ENCODE measurements at places on chromosomes 16 and 17.

- no peak for DNase-seq
Measured at GRCh38 chr17:21345236-21345635, 30.9 kb upstream of the KCNJ12 start.

DNA sequence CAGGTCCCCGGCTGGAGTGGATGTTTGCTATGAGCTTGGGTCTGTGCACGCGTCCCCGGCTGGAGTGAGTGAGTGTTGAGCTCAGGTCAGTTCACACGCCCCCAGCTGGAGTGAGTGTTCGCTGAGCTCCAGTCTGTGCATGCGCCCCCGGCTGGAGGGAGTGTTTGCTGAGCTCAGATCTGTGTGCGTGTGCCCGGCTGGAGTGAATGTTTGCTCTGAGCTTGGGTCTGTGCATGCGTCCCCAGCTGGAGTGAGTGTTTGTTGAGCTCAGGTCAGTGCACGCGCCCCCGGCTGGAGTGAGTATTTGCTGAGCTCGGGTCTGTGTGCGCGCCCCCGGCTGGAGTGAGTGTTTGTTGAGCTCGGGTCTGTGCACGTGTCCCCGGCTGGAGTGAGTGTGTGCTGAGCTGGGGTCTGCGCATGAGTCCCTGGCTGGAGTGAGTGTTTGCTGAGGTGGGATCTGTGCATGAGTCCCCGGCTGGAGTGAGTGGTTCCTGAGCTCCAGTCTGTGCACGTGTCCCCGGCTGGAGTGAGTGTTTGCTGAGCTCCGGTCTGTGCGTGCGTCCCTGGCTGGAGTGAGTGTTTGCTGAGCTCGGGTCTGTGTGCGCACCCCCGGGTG, 284.2 kb downstream of the SNX29 start:
- no peak for DNase-seq

DNA sequence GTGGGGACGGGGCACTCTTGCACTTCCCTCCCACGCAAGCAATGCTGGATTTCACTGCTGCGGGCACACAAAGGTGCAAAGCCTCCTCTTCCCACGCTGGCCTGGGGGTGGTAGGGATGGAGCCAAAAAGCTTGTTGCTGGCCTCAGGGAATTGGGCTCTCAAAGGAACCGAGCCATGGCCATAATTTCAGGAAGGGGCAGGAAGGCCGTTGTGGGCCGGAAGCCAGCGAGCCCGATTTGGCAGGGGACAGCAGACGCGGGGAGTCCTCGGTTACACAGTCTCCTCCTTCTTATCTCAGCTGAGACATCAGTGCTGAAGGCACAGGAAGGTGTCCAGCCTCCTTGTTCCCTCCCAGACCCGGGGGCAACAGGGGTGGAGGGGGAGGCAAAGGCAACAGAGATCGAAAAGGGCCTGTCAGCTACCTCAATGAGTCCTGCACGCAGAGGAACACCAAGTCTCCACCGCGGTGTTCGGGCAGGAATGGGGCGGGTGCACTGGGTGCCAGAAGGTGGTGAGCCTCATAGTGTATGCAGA, 59.5 kb downstream of the SLFN11 start:
- DNase-seq = peak; percentile 11

DNA sequence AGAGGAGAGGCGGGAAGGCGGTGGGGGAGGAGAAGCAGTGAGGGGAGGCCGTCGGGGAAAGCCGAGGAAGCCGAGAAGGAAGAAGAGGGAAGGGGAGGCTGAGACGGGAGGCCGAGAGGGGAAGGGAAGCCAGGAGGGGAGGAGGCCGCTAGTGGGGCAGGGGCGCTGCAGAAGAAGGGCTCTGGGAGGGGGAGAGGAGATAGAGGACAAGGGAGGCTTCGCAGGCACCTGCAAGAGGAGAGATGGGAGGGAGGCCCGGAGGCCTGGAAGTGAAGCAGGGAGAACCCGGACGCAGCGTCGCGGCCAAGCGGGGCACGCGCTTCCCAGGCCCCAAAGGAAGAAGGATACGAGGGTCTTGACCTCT, 2.3 kb downstream of the C17orf58 start:
- no peak for DNase-seq

DNA sequence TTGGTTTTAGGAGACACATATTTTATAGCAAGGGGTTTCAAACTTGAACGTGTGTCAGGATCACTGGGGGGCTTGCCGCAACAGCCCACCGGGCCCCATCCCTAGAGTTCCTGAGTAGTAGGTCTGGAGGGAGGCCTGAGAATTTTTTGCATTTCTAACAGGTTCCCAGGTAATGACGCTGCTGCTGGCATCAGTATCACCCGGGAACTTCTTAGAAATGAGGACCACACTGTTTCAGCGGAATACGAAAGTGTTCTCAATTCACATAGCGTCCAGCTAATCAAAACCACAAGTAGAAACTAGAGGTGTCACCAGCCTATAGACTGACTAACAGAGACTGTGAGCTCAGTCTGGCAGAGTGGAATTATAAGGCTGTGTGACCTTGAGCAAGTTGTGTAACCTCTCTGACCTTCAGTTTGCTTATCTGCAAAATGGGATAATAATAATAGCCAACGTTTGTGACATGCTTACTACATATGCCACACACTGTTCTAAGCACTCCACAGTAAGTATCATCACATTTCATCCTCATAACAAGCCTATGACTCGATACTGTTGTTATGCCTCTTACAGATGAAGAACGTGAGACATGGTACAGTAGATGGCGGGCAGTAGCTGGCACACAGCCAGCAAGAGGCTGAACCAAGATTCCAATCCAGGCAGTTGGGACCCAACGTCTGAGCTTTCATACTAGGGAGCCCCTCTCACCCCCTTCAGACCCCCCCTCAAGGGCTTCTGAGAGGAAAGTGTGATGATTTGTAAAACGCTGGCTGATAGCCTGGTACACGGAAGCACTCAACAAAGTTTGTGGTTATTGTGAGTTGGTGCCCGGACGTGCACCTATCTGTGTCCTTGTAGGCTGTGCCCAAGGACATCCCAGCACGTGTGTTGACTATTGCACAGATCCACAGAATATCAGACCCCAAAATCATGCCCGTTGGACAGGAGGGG, 4.6 kb upstream of the ICAM2 start:
- peak; percentile 28 for DNase-seq

DNA sequence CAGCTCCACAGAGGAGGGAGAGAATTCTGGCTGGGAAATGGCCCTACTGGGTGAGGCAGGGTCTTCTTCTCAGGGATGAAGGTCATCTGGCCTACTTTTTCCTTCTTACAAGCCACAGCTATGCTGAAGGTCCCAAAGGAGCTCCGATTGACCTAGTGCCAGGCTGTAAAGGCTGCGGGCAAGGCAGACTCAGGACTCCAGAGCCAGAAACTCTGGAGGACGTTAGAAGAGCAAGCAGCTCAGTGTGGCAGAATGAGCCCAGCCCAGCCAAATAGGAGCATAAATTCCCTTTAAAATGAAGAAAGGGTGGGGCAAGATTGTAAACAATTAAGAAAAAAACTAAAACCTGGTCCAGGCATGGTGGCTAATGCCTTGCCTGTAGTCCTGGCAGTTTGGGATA, 20.1 kb upstream of the CNOT1 start:
- no peak for DNase-seq

- no peak for DNase-seq
Measured at GRCh38 chr16:85379041-85380001, 233.8 kb upstream of the GSE1 start.

DNA sequence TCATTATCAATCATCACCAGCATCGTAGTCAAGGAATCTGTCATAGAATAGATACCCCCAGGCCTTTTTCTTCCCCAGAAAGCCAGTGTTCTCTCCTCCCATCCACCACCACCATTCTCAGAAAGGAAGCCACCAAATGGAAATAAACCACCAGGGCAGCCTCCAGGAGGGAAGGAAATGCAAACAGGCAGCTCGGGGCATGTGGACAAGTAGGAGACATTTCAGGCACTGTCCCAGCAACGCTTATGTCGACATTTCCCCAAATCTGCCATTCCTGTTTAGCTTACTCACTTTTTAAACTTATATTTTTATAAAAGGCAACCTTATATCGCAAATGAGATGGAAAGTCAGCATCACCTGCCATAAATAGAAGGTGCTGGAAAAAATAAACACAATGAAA, 15.8 kb downstream of the EMP2 start:
- no peak for DNase-seq

DNA sequence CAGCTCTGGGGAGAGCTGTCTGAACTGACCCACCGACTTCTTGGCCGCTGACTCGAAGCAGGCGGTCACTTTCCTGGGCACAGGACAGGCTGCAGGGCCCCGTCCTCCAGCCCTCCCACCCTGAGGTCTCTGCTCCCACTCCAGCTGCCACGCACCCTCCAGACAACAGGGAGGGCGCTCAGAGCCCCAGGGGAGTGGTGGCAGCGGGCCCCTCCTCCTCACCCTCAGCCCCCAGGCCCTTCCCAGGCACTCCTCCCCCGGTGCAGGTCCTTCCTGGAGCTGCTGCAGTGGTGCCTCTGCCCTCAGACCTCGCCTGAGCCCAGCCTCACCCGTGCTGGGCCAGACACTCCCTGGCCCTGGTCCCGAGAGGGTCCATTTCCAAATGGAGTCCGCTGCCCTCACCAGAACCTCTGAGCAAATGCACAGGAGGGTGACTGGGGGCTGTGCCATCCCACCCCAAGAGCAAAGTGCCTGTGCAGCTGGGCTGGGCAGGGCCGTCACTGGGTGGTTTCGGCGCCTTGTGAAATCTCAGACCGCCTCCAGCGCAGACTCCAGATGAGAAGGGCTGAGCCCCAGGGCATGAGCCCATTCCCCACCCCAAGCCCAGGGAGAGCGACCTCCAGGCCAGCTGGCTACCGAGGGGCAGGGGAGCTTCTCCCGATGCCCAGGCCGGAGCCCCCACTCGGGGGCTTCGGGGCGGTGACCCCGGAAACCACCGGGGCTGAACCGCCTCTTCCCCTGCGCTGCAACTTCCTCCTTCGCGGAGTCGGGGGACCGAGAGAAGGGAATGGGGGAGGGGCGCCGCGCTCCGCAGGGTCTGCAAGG, 717 bp downstream of the CYBA start:
- DNase-seq = no peak

GRCh38 chr17:83170571-83171260, 91.3 kb downstream of the METRNL start:
- DNase-seq = no peak

DNA sequence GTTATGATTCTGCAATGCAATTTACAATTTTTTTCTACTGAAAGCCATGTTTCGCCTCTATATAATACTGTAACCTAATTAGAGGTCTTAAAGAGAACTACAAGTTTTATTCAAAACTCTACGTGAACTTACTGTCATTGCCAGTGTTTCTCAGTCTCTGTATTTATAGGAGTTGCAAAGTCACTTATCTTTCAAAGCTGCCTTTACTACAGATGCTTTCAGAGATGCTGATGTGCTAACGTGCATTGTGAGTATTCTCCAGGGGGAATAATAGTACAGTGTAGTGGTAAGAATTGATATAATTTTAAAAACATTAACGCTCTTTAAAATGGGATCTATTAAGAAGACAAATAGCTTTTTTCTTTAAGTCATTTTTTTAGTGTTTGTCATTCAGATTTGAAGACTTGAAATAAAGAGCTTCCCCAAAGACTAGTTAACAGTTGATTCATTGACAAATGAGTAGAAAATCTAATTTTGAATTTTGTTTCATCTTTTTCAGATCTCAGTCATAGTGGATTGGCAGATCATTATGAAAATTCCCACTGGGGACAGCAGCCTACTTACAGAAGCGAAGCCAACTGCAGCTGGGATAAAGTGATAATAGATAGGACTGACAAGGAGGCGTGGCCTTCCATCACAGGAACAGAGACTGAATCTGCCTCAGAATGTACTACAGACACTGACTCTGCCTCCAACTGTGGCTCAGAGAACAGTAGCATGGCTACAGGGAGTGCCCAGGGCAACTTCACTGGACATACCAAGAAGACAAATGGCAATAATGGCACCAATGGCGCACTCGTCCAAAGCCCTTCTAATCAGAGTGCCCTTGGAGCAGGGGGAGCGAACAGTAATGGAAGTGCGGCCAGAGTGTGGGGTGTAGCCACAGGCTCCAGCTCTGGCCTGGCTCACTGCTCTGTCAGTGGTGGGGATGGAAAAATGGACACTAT, 79.9 kb downstream of the TMC6 start:
- DNase-seq = no peak

GRCh38 chr16:50964491-50964890, 186.6 kb downstream of the SALL1 start:
- DNase-seq = no peak

DNA sequence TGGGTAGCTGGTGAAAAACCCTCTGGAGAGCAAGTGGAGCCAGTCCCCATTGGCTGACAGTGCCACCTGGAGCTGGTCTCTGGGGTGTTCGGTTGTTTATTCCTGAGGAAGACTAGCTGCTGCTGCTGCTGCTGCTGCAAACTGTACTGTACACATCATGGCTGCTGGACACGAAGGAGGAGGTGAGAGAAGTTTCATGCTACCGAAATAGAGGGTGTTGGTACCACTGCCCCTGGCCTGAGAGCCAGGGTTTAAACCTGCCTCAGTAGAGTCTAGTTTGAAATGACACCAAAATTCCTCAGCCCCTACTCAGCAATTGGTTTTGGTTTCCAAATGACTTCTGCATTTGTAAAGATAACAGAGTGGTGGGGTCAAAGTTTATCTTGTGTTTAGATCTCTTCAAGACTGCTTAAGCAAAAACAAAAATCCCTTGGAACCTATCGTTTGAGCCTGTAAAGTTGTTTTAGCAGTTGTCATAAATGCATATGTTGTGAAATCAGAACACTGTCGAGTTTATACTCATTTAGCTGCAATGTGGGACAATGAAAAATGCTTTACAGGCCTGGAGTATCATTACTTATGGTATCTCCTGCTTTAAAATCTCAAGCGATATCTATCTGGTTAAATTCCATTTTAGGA, 40.8 kb downstream of the CYB5B start:
- DNase-seq = no peak

GRCh38 chr16:13863075-13863765, 56.7 kb upstream of the ERCC4 start:
- DNase-seq = no peak

DNA sequence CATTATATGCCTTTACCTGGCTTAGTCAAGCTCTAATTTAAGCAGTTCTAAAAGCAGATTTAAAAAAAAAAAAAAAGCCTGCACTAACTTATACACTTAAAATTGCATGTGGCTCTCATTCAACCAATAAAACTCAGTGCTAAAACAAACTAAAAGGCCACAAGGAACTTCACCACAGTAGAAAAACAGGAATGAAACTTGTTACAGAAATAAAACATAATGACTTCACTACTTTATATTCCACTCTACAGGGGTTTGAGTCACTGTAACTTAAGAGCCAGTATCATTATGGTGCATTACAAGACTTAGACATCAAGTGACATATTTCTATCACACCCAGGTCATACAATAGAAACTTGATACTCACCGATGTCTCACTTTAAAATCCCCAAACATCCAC, 11.1 kb downstream of the CA10 start:
- DNase-seq = no peak

DNA sequence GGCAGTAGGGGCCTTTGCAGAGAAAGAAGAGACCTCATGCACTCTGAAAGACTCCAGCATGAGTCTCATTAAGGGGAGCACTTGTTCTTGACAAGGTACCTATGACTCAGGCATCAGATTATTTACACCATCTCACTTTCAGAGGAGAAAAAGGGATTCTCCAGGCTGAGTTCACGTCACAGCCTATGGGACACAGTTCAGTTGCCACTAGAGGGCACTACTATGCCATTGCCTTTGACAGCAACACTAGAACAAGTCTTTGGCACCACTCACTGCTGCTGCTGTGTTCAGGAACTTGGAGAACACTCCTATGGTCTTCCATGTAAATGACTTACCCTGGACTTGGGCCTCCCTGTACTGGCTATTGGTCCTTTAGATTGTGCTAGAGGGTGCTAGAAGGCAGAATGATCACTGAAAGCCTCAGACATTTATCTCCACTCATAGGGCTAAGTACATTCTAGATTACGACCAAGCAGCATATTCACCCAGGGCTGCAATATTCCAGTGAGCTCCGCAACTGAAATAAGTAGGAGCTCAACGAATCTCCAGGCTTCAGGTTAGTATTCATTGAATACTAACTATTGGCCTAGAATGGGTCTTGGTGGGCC, 225.1 kb upstream of the CA10 start:
- no peak for DNase-seq

All from activated CD8-positive, alpha-beta memory T cell treated with anti-CD3 and anti-CD28 coated beads for 1 hour (primary cell).